ENCODE measurements at places on chromosomes 13 and 19.

GRCh38 chr19:32404933-32405430, 588 bp upstream of the DPY19L3 start:
- no peak for DNase-seq
- H3K4me1 ChIP-seq: peaks cover 18% of the 10 kb centered on the region
- no peaks in the 10 kb centered on the region for H3K27me3 ChIP-seq
- H3K36me3 ChIP-seq: peaks cover 5% of the 10 kb centered on the region
- H3K27ac ChIP-seq: peak overlapping the region; percentile 87

- H3K27me3 ChIP-seq: no peaks in the 10 kb centered on the region
- no peak overlapping the region for H3K4me3 ChIP-seq
- no peak for DNase-seq
- H3K27ac ChIP-seq: no peak overlapping the region
- H3K4me1 ChIP-seq: no peaks in the 10 kb centered on the region
Measured at GRCh38 chr13:105538346-105538745, 997.1 kb downstream of the EFNB2 start.

- H3K4me1 ChIP-seq: peaks cover 3% of the 10 kb centered on the region
- H3K36me3 ChIP-seq: no peaks in the 10 kb centered on the region
- no peak overlapping the region for H3K4me3 ChIP-seq
- DNase-seq: no peak
Measured at GRCh38 chr13:95003019-95003813, 290.9 kb upstream of the SOX21 start.

- H3K27ac ChIP-seq: peak overlapping the region; percentile 31
- DNase-seq: peak; percentile 32
- H3K27me3 ChIP-seq: no peaks in the 10 kb centered on the region
- H3K36me3 ChIP-seq: peaks cover 34% of the 10 kb centered on the region
Measured at GRCh38 chr19:1213391-1214286, 8.1 kb downstream of the STK11 start.

DNA sequence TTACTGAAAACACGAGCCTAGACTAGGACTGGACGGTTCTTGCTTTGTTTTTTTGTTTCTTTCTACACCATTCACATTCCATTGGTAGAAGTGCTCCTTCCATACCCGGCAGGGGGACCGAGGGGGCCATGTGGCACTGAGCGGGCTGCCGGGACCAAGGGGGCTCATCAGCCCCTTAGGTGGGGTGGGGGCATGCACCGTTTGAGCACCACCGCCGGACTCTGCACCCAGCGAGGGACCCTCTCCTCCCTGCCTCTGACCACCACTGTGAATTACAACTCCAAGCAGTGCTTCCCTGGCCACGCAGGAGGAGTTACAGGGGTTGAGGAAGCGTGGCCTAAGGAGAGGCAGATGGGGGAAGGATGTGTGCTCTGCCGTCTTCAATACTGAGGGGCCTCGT, 15.0 kb upstream of the CFAP97D2 start:
- H3K27me3 ChIP-seq: no peaks in the 10 kb centered on the region
- H3K36me3 ChIP-seq: peaks cover 5% of the 10 kb centered on the region
- H3K4me3 ChIP-seq: no peak overlapping the region
- no peak for DNase-seq
- peaks cover 52% of the 10 kb centered on the region for H3K4me1 ChIP-seq
- no peak overlapping the region for H3K27ac ChIP-seq

GRCh38 chr19:35269438-35270117, 816 bp downstream of the USF2 start:
- DNase-seq: peak; percentile 66
- no peak overlapping the region for H3K27ac ChIP-seq
- H3K27me3 ChIP-seq: no peaks in the 10 kb centered on the region
- peaks cover 56% of the 10 kb centered on the region for H3K36me3 ChIP-seq
- H3K4me1 ChIP-seq: peaks cover 30% of the 10 kb centered on the region

DNA sequence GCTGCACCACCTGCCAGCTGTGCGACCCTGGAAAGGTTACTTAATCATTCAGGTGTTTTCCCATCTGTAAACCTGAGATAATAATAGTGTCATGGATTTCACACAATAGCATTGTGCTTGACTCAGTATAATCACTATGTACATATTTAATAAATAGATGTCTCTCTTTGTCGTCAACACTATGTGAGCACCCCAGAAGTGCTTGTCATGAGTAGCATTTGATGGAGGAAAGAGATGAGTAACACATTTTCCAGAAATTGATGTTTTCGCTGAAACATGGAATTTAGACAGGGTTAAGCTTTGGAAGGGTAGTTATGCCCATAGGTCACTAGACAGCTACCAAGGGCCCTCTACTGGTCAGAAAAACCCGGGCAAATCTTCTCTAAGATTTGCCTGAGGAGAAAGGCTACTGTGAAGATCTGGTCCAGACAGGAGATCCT, 9.5 kb upstream of the MBNL2 start:
- no peaks in the 10 kb centered on the region for H3K36me3 ChIP-seq
- peaks cover 18% of the 10 kb centered on the region for H3K4me1 ChIP-seq
- no peaks in the 10 kb centered on the region for H3K27me3 ChIP-seq
- no peak overlapping the region for H3K27ac ChIP-seq

DNA sequence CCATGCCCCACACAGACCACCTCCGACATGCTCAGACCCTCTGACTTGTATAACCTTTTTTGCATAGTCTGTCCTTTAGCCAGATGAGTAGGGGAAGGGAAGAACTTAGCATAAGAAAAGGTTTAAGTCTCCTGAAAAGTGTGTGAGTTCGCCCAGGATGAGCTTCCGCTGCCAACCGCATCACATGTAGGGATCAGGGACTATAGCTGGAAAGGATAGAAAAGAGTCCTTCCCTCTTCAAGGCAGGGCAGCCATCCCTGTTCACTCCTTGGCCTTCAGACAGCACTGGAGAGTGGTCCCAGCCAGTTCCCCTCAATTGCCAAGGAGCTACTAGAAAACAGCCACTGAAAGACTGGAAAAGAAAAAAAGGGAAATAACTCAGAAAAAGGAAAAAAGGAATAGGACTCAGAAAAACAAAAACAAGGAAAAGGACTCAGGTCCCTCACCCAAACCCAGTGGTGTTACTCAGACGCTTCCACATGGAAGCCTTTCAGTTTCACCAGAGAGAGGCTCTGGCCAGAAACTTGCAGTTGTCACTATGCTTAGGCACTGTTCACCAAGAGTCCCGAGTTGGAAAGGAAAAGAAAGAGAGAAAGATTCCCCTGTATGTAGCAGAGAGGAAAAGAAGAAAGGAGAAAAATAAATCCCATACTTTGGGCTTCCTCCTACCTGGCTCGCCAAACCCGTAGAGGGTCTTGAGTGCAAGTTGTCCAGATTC, 5.6 kb upstream of the TM9SF2 start:
- no peak for DNase-seq
- no peaks in the 10 kb centered on the region for H3K27me3 ChIP-seq
- peak overlapping the region; percentile 98 for H3K4me3 ChIP-seq
- H3K4me1 ChIP-seq: peaks cover 43% of the 10 kb centered on the region

GRCh38 chr13:106530171-106530851, 5.2 kb downstream of the EFNB2 start:
- DNase-seq: no peak
- H3K27ac ChIP-seq: no peak overlapping the region
- peaks cover 93% of the 10 kb centered on the region for H3K27me3 ChIP-seq
- H3K4me3 ChIP-seq: no peak overlapping the region
- H3K36me3 ChIP-seq: peaks cover 6% of the 10 kb centered on the region

DNA sequence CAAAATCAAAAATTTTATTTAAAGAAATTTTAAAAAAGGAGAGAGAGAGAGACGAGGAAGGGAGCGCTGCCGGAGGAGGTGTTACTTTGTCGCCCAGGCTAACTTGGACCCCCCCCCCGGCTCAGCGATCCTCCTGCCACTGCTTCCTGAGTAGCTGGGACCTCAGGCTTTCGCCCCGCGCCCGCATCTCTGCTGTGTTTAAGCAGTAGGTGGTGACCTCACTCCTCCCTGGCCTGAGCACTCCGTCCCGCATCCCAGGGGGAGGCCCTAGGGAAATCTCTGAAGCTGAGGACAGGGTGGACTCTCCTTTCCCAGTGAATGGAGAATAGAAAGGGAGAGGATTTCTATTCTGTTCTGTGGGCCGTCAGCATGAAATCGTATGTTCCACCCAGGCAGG, 485 bp upstream of the ZNF845 start:
- H3K27me3 ChIP-seq: peaks cover 17% of the 10 kb centered on the region
- H3K36me3 ChIP-seq: peaks cover 11% of the 10 kb centered on the region
- DNase-seq: no peak
- H3K4me1 ChIP-seq: peaks cover 15% of the 10 kb centered on the region
- H3K4me3 ChIP-seq: peak overlapping the region; percentile 77

Measured in effector memory CD8-positive, alpha-beta T cell (primary cell).